Fibroblast of upper back skin (primary cell): ENCODE measurements at places on chromosomes 7 and 10.
A peak's percentile ranks its signal among the peaks of the same experiment; 100 is the strongest.

DNA sequence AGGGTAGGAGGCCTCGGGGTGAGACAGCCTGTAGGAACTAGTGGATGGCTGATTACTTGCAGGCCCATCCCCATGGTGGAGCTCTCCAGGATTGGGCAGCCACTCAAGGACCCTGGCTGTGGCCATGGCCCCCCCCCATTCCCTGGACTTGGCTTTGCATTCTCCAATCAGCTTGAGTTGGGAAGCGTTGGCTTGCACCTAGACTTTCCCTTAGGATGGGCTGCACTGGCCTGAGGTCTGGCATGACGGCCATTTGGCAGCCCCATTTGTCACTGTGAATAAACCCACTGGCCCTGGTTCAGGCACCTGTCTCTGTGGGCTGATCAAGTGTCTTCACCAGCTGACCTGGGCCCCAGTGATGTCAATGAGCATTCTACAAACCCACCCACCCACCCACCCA is 41.4 kb downstream of the RAMP3 start:
- no peak for DNase-seq

- no peak for DNase-seq
Measured at GRCh38 chr7:66418537-66418936, 210.1 kb upstream of the KCTD7 start.

GRCh38 chr10:44891721-44892120 is 19.4 kb upstream of the TMEM72 start:
- DNase-seq, result no peak

- no peak for DNase-seq
Measured at GRCh38 chr10:34432589-34432988, 382.5 kb downstream of the PARD3 start.

DNA sequence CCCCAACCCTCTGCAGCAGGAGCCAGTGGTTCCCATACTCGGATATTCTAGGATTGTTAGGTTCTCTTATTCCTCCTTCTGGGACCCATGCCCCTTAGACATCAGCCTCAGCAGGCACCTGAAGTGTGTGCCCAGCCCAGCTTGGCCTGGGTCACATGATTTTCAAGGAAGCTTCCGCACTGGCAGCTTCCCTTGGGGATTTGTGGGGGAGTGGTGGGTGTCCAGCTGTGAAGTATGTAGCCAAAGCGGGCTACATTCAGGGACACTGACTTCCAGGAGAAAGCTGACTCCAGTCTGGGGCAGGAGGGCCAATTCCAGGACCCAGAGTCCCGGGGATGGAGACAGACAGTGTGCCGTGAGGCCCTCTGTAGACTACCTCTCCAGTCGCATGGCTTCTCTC is 1.3 kb downstream of the LDB1 start:
- peak; percentile 35 for DNase-seq

- peak; percentile 98 for DNase-seq
Measured at GRCh38 chr7:28037220-28038010, 143.2 kb downstream of the JAZF1 start.

DNA sequence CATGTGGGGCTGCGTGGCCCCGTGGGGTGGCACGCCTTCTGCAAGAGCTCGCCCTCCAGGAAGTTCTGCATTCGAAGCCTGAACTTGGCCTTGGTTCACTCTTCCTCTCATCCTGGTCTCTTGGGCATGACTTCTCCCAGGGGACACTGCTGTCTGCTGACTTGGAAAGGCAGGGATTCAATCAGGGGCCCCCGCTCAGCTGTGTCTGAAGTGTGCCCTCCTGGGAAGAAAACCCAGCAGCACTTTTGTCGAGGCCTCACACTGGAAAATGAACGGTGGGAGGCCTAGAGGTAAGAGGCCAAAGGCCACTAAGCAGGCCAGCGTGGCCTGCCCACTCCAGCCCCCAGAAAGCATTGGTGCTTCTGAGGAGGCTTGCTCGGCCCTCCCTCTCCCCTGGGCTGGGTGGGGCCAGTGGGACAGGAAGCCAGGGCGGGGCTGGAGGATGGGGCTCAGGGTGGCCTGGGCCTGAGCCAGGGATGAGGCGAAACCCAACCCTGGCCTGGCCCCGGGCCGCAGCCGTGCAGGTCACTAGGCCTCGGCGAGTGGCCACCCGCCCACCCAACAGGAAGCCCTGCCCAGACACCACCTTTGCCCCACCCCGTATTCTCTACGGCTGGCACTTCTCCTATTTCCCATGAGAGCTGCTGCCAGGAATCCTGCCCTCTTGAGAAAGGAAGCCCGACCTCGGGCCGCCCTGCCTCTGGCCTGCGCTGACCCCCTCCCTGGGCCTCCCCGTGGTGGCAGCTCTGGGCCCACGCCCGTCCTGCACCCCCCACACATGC is 81.1 kb downstream of the ZMIZ1 start:
- peak; percentile 59 for DNase-seq

DNA sequence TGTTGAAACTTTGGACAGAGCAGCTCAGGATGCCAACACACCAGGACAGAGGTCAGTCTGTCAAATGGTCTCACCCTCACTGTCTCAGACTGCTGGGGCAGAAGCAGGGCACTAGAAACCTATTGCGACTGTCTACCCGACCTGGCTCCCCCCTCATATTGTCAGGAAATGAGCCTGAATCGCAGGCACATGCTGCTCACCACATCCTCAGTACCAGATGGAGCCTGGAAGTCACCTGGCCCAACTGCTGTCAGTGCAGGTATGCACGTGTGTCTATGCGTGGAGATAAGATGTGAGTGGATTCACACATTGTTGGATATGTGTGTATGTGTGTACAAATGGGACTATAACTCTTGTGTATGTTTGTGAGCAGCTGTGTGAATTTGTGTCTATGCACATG is 3.2 kb upstream of the CDHR1 start:
- no peak for DNase-seq

DNA sequence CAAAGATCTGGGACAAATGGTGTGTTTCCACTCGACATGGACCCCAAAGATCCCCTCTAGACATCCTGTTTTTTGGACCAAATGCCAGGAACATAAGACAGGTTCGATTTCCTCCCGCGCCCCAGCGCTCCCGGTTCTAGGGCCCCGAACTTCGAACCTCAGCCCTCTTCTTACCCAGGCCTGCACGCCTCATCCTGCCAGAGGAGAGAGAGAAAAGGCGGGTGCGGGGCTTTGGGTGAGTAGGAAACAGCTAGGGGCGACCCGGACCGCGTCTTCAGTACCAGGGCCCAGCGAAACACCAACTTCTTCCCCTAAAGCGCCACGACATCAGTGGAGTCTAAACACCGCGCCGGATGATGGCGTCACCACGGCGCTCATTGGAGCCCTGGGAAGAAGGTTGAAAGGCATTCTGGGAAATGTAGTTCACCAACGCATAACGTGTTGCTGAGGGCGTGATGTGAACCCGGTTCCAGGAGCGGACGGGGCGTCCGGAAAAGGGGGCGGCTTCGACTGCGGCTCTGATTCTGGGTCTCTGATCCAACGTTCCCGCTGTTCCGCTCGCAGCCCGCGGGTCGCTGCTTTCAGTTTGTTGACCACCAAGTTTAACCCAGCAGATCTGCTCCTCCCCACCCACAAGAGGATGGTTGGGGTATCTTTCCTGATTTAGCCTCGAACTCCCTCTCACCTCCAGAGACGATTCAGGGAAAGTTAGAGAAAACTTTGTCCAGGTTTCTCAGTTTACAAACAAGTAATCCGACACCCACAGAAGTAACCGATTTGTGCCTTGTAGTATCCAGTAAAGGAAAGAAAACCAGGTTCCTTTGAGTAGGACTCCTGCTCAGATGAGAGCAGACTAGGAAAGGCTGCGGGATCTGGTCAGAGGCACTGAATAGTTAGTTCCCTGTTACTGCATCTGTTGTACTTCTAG is at the start of gene BET1:
Gene BET1, minus strand, starts transcription at position 332 of the 928 bp plus-strand sequence. Its CDS starts 139 bp downstream, at position 193.
- DNase-seq, result peak; percentile 97

- peak; percentile 1 for DNase-seq
Measured at GRCh38 chr10:84026821-84027257, 112.5 kb upstream of the GHITM start.

- no peak for DNase-seq
Measured at GRCh38 chr7:98312201-98312600, 30.7 kb downstream of the BRI3 start.

DNA sequence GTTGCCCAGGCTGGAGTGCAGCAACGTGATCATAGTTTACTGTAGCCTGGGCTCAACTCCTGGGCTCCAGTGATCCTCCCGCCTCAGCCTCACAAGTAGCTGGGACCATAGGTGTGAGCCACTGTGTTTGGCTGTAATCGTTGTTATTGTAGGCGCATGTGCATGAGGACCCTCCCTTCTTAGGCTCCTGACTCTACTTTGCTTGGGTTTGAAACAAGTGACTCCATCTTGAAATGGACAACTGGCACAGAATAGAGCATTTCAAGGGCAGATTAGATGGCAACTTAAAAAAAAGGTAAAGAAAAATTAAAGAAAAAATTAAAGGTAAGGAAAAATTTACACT is 15.4 kb upstream of the GIMAP8 start:
- DNase-seq, result no peak

DNA sequence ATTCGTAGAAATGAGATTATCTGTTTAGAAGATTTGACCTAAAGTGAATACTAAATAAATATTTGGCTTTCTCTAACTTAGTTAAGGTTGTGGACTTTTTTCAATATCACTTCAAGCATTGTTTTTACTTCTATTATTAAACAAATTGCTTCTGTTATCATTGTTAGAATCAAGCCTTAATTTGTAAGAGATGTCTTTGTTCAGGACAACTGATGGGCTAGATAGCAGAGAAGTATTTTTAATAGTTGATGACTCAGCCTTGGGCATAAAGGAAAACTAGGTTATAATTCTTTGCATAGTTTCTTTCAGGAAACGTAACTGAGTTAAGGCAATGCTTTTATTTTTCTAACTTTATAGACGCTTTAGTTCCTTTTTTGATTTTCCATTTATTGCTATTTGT is 128.8 kb upstream of the SMIM30 start:
- no peak for DNase-seq

DNA sequence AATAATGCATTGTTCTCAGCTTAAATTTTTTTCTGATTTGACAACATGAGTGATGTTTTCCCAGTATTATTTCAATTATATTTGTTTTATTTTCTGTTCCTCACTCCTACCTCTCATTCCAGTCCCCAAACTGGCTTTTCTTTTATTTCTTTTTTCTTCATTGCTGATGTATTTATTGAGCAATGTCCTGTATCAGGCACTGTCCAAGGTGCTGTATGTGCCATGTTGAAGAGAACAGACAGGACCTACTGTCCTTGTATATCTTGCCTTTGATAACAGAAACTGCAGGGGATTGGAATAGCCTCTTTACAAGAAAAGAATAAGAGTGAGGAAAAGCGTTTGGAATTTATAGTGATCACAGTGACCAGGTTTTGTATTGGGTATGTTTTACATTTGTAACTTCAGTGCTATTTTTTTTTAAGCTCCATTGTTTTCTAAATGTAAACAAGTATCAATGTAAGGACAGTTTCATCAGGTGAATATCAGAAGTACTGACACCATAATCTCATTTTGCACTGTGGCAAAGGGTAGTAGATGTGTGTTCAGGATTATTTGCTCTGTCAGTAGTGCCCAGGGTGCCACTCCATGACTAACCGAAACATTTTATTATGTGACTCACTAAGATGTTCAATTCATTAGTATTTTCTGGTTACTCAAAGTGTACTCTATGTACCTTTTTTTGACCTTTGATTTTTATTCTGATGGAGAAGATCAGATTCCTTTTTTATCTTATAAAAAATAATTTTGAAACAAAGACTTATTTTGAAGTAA is 15.6 kb upstream of the CLDN12 start:
- DNase-seq, result peak; percentile 23

GRCh38 chr10:59287587-59288255 is 74.6 kb downstream of the FAM13C start:
- no peak for DNase-seq

- no peak for DNase-seq
Measured at GRCh38 chr7:94590526-94591162, 65.3 kb downstream of the SGCE start.

GRCh38 chr10:31867646-31868045 is 61.0 kb downstream of the ARHGAP12 start:
- peak; percentile 31 for DNase-seq

- DNase-seq, result peak; percentile 70
Measured at GRCh38 chr10:69801434-69802315, at the start of gene COL13A1. Gene COL13A1, plus strand, starts transcription at chr10:69801906. Its CDS starts 518 bp downstream, at chr10:69802424.

DNA sequence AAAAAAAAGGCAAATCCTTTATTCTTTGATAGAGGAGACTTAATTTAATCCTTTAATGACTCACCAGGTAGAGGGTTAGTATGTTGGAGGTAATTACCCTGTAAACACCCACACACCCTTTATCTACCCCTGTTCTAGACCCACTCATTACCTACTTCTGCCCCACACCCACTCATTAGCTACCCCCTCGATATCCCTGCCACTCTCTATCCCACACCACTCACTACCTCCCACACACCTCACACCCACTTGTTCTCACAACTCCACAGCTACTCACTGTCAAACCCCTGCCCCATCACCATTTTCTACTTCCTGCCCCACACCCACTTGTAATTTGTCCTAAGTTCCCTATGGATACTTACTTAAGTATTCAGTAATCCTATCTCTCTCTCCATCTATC is 49.7 kb downstream of the SEC61G start:
- no peak for DNase-seq

- DNase-seq, result peak; percentile 94
Measured at GRCh38 chr10:13684806-13685482, 98.2 kb downstream of the PRPF18 start.

DNA sequence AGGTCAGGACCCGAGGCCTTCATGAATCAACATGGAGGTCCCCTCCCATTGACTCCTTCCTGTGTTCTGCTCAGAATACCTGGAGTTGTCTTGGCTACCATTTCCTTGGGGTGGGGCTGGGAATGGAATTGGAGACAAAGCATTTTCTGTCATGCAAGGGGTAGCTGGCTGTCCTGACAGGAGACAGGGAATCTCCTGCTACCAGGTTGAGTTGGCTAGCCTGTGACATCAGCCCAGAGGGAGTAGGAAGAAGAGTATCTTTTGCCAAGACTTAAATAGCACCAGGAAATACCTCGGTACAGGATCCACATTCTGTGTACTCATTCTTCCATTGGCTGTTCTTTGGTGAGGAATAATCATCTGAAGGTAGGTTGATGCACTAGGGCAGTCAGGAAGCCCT is 4.9 kb downstream of the ZDHHC16 start:
- no peak for DNase-seq

- no peak for DNase-seq
Measured at GRCh38 chr7:157644946-157645345, 308.1 kb downstream of the DNAJB6 start.

- peak; percentile 53 for DNase-seq
Measured at GRCh38 chr7:129553899-129554461, 51.6 kb downstream of the SMKR1 start.

- no peak for DNase-seq
Measured at GRCh38 chr10:99506416-99506815, 26.3 kb upstream of the NKX2-3 start.

DNA sequence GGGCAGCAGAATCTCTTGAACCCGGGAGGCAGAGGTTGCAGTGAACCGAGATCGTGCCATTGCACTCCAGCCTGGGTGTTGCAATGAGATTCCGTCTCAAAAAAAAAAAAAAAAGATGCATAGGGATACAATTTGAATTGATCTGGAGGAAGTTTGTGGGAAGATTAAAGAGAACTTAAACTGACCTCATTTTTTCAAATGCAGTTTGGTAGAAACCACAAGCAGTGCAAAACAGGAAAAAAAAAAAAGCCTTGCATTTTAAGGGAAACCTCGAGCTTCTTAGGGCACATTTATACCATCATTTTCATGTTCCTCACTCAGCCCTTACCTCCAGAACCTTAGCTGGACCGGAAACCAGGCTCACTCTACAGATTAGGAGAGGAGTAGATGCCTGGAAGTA is 2.8 kb downstream of the KCTD7 start:
- DNase-seq, result no peak

- DNase-seq, result peak; percentile 97
Measured at GRCh38 chr10:89251409-89252224, at the start of gene LIPA. Gene LIPA, minus strand, starts transcription at chr10:89251775. Its CDS starts 4,127 bp downstream, at chr10:89247648.
